ENCODE measurements at places on chromosomes 6 and 20.
A peak's percentile ranks its signal among the peaks of the same experiment; 100 is the strongest.

DNA sequence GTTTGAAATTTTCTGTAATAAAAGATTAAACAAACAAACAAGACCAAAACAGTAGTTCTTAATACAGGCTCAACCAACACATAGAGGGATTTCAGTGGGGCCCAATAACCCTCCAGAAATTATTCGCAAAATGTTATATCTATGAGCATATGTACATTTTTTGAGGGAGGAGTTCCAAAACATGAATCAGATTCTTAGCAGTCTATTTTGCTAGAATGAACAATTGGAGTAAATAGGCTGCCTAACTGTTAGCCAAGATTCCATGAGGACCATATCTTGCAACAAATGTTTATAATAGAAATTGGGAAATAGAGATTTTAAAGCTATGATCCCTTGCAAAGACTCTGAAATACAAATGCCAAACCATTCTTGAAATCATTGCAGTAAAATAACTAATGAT, 186.3 kb downstream of the AKAP7 start:
- no peak for DNase-seq

DNA sequence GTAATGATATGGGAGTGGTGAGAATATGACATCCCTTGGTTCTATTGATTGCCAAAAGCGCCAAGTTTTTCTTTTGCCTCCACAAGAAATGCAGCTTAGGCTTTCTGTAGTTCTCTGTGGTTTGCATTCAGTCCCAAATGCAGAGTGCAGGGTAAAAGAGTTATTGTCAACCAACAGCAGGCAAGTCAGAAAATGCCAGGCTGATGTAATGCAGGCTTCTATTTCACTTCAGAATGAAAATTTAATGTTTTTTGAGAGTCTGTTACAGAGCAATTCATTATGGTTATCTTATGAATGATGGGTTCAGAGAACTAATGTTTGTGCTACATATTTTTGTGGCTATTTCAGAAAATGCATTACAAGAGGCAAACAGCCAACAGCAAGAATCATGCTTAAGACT, 293.5 kb downstream of the CENPW start:
- DNase-seq = no peak

DNA sequence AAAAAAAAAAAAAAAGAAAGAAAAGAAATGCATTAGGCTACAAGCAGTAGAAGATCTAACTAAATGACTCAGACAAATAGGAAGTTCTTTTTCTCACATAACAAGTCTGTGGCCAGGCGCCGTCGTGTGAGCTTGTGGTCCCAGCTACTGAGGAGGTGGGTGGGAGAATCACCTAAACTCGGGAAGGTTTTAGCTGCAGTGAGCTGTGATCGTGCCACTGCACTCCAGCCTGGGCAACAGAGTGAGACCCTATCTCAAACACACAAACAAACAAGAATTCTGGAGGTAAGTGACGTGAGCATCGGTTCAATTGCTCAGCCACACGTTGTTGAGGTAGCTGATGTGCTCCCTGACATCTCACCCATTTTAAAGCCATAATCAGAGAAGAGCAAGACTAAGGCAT, 37.9 kb upstream of the SLC23A2 start:
- no peak for DNase-seq

GRCh38 chr20:38152175-38152620, 12.9 kb downstream of the TGM2 start:
- DNase-seq = no peak

DNA sequence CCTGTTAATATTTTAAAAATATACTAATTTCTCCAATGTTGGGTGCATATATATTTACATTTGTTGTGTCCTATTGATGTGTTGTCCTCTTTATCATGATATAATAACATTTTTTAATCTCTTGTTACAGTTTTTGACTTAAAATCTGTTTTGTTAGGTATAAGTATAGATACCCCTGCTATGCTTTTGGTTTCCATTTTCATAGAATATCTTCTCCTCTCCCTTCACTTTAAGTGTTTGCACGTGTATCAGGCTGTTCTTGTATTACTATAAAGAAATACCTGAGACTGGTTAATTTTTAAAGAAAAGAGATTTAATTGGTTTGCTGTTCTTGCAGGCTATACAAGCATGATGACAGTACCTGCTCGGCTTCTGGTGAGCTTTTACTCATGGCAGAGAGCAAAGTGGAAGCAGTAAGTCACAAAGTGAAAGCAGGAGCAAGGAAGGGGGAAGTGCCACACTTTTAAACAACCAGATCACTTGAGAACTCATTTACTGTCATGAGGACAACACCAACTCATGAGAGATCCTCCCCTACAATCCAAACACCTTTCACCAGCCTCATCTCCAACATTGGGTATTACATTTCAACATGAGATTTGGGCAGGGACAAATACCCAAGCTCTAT, 340.5 kb upstream of the SYNCRIP start:
- DNase-seq = no peak

- DNase-seq = no peak
Measured at GRCh38 chr6:170022291-170022722, 268.6 kb downstream of the DLL1 start.

DNA sequence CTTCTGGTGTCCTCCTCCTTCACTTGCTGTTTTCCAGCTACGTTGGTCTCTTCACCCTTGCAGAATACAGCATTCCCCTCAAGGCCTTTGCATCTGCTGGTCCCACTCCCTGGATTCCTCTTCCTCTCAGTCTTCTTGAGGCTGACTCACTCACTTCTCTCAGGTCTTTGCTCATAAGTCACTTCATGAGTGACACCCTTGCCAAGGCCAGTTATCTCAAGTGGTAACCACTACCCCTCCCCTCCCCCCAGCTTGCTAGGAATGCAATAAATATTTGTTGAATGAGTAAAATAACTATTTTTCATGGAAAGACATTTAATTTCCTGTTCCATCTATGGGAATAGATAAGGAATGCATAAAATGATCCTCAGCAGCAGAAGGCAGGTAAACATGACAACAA, 131.7 kb downstream of the PLCB4 start:
- no peak for DNase-seq

GRCh38 chr20:1930165-1930564, 35.0 kb downstream of the SIRPA start:
- DNase-seq = no peak

GRCh38 chr6:25685251-25685650, 33.2 kb downstream of the SCGN start:
- no peak for DNase-seq

DNA sequence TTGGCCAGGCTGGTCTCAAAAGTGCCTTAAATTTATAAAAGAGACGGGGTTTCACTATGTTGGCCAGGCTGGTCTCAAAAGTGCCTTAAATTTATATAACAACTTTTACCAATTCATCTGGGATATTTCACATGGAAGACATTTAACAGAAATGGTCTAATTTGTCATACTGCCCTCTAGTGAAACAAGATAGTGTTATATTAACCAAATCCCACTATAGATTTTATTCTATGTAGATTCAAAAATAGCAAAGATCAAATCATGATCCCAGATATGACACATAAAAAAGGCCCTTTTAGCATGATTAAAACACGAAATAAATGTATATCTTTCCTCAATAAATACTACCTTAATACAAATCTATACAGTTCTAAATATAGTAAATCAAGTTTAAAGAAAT, 102.8 kb upstream of the TFAP2D start:
- no peak for DNase-seq

DNA sequence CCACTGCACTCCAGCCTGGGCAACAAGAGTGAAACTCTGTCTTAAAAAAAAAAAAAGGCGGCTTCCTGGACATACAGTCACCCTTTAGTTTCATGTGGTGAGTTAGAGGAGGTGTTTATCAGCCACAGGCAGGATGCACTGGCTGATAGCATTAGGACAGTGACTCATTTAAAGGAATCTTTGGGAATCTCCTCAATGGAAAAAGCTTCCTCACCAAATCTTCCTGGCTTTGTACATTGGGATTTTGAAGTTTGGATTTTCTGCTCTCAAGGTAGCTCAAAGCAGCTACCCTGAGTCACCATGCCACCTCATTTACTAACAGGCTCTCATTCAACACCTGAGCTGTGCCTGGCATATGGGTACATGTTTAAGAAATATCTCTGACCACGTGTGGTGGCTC, 20.2 kb downstream of the PRPH2 start:
- no peak for DNase-seq

DNA sequence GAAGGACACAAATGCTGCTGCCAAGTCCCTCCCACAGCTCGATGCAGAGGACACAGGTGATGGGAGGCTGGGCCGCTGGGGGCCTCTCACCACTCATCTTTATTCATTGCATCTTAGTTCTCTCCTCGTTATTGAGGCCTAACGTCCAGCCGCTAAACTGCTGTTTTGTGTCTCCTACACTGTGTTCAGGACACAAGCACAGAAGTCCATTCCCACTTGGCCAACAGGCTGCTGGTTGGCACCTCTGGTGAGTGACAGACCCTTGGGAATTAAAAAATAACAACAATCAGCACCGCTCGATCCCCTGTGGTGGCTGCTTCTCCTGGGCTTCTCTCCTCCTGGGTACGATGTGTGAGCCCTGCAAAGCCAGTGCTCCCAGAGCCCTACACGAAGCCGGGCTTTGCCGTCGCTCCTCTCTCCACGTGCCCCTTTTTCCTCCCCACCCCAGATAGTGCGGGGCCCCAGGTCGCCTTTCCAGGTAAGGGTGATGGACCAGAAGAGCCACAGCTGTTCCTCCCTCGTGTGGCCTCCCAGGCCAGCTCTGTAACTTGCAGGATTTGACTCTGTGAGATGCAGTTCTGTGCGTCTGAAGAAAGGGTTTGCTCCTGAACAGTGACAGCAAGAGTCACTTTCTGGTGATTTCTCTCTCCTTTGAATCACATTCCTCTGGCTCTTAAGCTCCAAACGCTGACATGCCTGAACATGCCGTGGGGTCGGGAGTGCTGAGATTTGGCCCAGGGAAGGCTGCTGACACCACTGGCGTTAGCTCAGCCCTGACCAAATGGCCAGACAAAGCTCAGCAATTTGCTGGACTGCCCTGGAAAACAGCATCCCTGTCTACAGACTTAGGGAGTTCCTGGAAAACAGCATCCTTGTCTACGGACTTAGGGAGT, 59.3 kb downstream of the DLL1 start:
- DNase-seq = no peak

GRCh38 chr6:98931696-98932095, 16.1 kb downstream of the FBXL4 start:
- no peak for DNase-seq

- DNase-seq = no peak
Measured at GRCh38 chr6:166900130-166900708, 56.1 kb downstream of the RNASET2 start.

GRCh38 chr6:108944707-108945680, 96.8 kb downstream of the ARMC2 start:
- DNase-seq = no peak

GRCh38 chr20:23690581-23690980, 1.7 kb upstream of the CST4 start:
- DNase-seq = no peak

GRCh38 chr20:20216941-20217340, 151.0 kb upstream of the INSM1 start:
- DNase-seq = peak; percentile 25

GRCh38 chr6:150233843-150234269, 91.0 kb downstream of the PPP1R14C start:
- DNase-seq = no peak

DNA sequence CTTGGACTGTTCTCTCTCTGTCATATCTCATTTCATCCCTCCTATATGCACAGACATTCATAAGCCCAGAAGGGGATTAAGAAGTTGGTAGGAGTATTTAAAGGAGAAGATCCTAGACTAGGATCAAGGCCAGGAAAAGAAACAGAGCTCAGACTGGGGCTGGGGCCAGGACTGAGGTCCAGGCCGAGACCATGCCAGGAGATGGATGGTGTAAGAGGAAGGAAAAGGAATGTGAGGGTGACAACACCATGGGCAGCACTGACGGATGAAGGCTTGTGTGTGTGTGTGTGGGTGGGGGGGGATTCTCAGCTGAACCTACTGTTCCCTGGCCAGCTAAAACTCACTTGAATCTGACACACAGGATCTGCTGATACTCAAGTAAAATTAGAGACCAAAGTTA, 182.1 kb downstream of the KIF6 start:
- DNase-seq = no peak

DNA sequence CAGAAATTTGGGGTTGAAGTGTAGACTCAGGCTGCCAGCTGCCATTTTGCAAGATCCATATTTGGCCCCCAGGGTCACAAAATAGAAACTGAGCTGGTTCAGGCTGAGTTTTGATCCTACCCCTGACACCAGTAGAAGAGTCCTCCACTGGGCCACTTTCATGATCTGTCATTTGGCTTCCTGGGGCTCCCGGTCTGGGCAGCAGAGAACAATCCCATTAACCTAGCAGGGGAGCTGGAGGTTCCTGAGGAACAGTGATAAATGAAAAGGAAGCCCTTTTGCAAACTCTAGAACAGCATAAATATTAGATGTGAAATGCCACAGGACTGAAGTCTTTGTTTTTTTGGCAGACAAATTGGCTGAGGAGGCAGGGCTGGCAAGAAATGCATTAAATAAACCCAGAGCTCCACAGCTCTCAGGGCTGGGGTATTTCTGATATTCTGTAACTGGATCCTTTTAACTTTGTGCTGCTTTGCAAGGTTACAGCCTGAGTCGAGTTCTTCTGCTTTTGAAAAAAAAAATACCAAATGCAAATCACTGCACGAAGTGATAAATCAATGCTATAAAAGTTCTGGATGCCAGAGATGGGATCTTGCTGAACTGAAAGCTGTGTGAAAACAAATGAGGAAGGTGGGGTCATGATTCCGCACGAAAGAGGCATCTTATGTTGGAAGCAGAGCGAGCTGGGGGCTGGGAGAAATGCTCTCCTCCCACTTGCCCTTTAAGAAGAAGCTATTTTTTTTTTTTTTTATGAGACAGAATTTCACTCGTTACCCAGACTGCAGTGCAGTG, 64.4 kb downstream of the SULF2 start:
- no peak for DNase-seq

DNA sequence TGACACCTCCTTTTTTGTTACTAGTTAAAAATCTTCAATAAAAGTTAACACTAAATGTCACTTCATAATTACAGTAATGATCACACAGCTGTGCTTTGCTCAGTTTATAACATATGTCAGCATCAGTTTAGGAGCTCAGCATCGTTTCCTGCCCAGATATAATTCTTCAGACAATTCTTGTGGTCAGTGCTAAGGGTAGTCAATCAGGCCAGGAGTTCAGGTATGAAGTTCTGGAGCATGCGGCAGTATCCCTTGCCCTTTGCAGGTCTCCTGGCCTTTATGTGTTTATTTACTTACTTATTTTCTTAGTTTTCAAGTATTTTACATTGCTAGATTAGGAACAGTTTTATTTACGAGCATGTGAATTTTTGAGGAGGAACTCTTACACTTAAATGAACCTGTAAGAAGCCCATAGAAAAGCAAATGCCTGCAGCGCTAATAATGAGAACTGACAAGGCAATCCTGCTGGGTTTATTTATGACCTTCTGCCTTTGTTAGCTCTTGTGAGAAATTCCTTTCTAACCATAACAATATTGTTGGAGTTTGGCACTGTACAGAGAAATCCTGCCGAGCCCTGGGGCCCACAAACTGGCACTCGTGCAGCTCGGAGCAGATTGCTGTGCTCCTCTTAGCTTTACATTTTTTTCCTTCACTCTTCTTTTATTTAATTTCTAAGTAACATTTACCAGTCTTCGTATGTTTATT, 252.8 kb downstream of the TMEM242 start:
- no peak for DNase-seq

Data from NCI-H2029 treated with DMSO at 0.1 percent for 48 hours (cell line).